NCI-H526 treated with DMSO at 0.1 percent for 48 hours (cell line): ENCODE measurements at places on chromosomes 12 and 14.

DNA sequence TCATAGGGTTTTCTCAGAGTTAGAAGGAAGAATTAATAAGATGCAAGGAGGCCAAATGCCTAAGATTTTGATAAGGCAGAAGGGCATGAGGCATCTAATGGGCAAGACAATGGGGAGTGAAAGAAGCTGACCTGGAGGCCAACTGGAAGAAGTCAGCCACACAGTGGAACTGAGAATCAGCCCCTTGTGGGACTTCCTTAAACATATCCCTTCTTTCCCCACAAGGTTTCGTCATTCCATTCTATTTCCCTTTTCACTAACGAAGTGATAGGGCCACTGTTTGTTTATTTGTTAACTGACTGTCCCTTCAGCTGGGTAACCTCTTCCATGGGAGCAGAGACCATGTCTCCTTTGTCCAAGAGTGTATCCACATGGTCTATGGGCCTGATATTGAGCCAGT lies 86.2 kb downstream of the HELB start:
- no peak for DNase-seq

GRCh38 chr12:69102856-69103255 lies 136.5 kb upstream of the CPSF6 start:
- DNase-seq, result no peak

DNA sequence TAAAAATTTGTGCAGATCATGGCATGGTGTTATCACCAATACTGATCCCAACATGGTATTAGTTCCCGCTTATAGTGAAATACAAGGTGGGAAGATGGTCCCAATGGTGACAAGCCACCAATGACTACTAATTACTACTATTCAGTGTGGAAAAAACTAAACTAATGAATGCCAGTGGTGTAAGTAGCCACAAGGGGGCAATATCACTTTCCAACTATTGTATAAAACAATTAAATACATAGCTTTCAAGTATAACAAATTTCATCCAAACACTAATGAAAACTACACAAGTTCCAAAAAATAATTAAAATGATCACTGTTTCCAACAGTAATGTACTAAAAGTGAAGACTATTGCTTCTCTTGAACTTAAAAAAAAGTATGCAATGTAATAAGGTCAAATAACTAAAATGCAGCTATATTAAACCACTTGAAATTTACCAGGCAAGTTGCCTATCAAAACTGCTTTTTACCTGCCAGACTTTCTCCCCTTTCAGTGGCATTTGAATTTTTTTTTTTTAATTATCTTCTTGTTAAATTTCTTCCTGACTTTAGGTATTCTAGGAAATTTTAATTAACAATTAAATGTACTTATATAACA lies 58.0 kb downstream of the PAPLN start:
- peak; percentile 45 for DNase-seq

GRCh38 chr12:93198086-93198485 lies 179.6 kb upstream of the NUDT4 start:
- DNase-seq, result no peak
